AG08396 (cell line): ENCODE measurements at places on chromosomes 13 and 19.

GRCh38 chr13:52936806-52937205 is 88.4 kb upstream of the PCDH8 start:
- DNase-seq, result no peak

DNA sequence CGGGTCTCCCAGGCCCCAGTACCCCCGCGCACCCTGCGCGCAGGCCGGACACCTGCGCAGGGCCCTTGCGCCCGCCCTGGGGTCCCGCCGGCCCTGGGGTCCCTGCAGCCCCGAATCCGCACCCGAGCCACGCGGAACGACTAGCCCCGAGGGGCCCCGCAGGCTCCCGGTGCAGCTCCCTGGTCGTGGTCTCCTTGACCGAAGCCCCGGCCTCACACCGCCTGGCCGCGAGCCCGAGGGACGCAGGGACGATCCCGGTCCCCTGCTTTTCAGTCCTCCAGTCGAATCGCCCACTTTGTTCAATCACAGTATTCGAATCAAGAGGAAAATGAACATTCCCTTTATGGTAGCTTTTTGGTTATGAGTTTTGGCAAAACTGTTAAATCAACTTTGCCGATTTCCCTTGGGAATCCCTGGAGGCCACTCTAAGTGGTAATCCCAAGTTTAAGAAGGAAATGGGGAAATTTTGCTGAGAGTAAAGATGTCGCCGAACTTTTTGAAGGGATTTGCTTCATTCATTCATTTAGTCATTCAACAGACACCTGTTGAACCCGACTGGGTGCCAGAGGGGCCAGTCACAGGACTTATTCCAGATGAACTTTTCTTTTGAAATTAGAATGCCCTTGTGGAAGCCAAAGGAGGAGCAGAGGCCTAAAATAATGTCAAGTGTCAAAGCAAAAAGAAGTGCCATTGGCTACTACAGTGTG is 75.0 kb downstream of the ZIC5 start:
- no peak for DNase-seq

GRCh38 chr13:34256236-34256635 is 438.3 kb downstream of the RFC3 start:
- DNase-seq, result no peak

GRCh38 chr13:36817996-36818803 is 822 bp upstream of the RFXAP start:
- DNase-seq, result no peak

DNA sequence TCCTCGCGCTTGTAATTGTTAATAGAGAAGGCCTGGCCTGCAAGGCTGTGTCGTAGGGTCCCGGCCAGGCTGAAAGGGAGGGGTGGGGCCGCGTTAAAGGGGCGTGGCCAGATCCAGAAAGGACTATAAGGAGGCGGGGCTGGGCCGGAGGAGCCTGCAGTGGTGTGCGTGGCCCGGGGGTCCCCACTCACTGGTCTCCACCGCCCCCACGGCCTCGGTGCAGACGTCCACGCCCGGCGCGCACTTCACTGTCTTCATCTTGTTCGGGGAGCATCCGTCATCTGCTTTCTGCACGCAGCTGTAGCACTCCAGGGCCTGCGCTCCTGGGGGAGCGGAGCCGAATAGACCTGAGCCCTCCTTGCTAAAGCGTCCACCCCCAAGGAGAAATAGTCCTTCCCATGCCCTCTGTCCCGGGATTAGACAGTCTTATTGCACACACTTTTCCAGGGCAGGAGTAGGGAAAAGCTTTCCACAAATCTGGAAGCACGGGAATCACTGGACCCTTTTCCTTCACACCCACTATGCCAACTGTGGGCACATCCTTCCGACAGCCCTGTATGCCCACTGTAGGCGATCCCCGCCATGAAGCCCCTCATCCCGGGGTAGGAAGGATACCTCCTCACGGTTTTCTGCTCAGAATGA is 1.2 kb downstream of the LYPD3 start:
- DNase-seq, result no peak

GRCh38 chr13:91346062-91346461 is 1.4 kb upstream of the MIR17HG start:
- no peak for DNase-seq
